ENCODE measurements at places on chromosomes 12 and 14.
A peak's percentile ranks its signal among the peaks of the same experiment; 100 is the strongest.

DNA sequence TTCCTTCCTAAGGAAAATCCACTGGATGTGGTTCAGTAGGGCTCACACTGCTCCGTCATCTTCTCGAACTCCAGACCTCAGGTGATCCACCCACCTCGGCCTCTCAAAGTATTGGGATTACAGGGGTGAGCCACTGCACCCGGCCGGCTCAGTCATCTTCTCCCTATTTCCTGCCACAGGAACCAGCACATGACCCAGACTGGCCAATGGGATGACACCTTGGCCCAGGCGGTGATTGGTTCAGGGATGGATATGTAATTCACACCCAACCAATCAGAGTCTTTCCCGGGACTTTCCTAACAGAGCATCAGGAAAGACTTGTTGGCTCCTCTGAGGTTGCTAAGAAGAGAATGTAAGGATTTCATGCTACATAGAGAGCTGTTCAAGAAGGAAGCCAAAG lies 19.2 kb upstream of the C12orf76 start:
- peak; percentile 8 for DNase-seq

DNA sequence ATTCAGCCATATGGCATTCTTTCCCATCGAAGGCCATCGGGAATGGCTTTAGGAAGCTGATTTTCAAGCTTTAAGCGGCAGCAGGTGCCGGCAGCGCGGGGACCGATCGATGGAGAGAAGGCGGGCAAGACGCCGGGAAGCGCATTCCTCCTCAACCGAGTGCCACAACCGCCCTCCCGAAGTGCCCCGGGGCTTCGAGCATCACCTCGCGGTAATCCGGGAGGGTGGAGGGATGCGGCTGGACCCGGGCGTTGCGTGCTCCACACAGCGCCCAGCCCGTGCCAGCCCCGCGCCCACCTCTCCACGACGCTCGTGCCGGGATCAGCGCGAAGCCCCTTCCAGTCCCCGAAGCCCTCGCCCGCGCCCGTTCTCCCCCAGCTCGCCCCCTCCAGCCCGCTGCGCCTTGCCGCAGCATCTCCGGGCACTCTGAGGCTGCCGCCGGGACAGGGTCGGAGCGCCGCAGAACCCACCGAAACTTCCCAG lies 3.2 kb downstream of the USP44 start:
- peak; percentile 8 for DNase-seq

DNA sequence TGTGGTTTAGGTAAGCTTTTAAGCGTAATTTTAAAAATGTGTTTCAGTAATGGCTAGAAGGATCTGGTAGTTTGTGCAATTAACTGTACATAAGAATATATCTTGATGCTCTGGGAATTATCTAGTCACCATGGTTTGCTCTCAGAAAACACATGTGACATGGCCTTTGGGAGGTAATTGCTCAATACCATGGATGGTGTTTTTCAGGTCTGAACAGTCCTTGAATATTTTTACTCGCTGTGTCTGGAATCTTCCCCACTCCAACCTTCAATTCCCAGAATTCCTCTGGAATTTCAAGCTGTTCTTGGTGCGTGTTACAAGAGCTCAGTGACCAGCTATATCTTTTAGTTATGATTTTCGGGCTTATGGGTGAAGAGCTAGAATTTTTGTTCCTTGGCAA lies 85.3 kb downstream of the DAAM1 start:
- DNase-seq, result peak; percentile 38

DNA sequence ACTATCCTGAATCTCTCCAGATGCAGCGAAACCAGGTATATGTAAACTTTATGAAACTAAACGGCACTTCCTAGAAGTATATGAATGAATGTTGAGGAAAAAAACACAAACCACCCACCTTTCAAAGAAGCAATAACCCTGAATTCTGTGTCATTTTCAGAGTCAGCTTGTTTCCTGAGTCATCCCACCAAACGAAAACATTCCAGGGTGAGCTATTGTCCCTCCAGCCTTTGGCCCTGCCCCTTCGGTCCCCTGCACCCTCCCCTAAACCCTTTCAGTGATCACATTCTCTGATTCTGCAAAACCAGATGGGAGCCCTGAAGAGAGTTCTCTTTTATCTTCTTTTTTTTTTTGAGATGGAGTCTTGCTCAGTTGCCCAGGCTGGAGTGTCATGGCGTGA lies 202.6 kb upstream of the ALG10B start:
- no peak for DNase-seq

GRCh38 chr14:66507181-66507721 lies 696 bp upstream of the GPHN start:
- DNase-seq, result no peak

GRCh38 chr12:112584266-112584722 lies 165.5 kb downstream of the PTPN11 start:
- no peak for DNase-seq

GRCh38 chr14:38279572-38279971 lies 23.7 kb upstream of the CLEC14A start:
- DNase-seq, result no peak

DNA sequence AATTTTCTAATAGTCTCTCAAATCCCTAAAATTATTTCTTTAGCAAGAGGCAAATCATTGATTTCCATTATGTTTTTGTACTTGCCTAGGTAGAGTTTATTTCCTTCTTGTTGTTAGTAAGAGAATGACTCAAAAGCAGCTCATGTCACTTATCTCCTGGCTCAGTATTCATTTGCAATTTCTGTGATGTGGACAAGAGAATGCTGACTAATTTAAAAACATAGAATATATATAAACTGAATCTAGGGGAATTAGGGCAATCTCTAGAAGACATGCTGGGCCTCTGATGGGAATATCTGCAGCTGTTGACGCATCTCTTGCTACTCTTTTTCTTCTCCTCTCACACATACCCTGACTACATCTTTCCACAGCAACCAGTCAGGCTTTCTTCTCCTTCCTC lies 130.8 kb upstream of the PRKD1 start:
- peak; percentile 54 for DNase-seq

- DNase-seq, result peak; percentile 37
Measured at GRCh38 chr14:77965919-77966435, 166.1 kb downstream of the ADCK1 start.

DNA sequence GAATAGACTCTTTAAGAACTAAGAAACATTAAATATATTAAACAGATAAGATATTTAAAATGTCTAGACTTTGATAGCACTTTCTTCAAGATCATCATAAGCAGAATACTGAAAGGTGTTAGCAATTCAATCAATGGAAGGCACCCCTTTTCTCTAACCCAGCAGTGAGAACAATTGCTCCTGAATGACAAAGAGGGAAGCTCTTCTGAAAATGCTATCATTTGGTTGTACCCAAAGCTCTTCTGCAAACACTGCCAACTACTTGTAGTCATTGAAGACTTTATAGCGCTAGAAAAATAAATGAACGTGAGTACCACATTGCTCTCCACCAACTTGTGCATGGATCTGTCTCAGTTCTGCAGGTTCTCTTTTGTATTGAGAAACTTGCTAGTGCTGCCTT lies 62.2 kb upstream of the LMO3 start:
- DNase-seq, result no peak

DNA sequence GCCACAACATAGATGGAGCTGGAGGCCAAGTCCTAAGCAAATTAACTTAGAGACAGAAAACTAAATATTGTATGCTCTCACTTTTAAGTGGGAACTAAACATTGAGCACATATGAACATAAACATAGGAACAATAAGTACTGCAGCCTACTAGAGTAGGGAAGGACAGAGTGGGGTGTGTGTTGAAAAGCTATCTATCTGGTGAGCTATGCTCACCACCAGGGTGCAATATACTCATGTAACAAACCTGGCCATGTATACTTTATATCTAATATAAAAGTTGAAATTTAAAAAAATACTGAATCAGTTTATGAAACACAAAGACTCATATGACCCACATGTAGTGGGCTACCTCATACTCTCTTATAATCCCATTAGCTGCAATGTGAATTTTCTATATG lies 1305.0 kb downstream of the LRFN5 start:
- peak; percentile 8 for DNase-seq

DNA sequence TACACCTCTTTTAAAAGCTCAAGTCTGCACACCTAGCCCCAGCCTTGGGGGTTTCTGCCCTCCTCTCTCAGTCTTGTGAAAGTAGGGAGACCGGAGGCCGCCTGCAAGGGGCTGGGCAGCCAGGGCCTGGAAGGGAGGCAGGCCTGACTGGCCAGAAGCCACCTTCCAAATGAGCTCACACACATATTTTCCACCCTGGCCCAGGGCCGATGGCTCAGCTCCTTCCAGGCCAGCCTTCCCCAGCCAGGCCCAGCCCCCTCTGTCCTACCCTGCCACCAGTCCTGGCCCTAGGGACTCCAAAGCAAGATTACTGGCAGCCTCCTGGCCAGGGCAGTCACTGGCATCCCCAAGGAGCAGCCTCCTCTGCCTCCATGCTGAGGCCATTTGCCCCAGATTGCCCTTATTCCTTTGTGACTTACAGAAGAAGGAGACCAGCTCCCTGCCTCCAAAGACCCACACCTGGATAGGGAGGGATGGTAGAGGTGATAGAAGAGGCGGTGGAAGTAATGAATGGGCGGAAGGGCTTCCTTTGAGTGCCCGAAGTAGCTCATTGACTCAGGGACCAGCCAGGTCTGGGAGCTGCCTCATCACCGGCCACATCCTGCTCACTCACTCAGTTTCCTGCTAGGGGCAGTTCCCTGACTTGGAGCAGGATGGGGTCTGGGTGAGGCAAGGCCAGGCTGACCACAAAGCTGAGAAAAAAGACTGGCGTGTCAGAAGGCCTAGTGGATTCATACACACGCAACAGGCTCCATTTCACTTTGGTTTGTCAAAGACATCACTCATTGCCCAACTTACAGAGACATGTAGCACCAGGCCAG lies 14.8 kb downstream of the MMP14 start:
- peak; percentile 99 for DNase-seq

GRCh38 chr12:50515587-50515986 lies 10.8 kb downstream of the DIP2B start:
- DNase-seq, result no peak

DNA sequence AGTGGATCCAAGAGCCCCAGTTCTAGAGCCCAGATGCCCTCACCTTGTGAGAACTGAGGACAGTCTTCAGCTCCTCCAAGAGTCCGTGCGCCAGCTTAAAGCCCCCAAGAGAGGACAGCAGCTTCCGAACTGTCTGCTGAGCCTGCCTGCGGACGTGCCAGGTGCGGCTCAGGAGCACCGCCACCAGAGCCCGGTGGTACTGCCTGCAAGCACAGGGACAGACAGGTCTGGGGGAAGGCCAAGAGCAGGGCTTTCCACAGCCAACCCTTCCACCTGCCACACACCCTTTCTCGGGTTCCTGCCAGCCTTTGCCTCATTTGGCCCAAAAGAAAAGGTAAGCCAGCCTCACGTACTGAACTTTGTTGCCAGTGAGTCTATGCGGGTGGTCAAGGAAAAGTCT lies 30.2 kb downstream of the GCN1 start:
- DNase-seq, result no peak

- DNase-seq, result no peak
Measured at GRCh38 chr12:119783787-119784186, 93.3 kb downstream of the CIT start.

DNA sequence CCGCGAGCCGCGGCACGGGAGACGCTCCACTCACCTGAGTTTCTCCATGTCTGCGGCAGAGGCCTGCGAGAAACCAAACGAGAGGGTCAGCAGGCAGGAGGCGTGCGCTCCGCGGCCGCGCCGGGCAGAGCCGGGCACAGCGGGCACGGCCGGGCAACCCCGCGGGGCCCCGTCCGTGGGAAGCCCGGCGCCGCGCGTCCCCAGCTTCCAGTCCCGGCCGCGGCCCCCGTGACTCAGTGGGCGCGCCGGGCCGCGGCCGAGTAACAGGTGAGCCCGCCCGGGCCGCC lies 19.4 kb downstream of the BEGAIN start:
- DNase-seq, result no peak

DNA sequence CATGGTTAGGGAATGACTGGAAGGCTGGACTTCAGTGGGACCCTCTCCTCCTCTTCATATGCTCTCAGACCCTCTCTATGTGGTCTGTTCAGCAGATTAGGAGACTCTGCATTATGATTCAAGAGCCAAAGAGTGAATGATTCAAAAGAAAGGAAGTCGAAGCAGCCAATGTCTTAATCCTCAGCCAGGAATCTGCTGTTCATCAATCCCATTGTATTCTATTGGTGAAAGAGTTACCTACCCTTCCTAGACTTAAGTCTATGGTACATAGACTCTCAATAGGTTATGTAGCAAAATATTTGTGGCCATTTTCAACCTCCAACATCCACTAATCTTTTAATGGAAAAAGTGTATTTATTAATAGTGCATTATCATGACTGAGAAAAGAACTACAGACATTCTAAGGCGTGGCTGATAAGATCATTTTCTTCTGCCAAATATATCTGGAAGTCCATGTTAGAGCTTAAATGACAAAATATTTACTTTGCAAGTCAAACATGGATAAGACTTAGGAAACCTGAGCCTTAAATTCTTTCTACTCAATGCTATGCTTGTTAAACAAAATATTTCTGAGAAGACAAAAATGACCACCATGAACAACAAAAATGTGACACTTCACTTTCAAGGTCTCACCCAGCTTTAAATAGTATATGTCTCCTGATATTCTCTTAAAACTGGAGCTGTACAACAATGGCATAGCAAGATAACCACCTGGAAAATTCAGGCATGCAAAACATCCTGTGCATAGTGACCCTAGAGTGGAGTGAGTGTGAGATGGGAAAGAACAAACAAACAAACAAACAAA lies 1100.6 kb downstream of the GALC start:
- DNase-seq, result no peak

- no peak for DNase-seq
Measured at GRCh38 chr12:97426492-97427116, 36.0 kb upstream of the RMST start.

DNA sequence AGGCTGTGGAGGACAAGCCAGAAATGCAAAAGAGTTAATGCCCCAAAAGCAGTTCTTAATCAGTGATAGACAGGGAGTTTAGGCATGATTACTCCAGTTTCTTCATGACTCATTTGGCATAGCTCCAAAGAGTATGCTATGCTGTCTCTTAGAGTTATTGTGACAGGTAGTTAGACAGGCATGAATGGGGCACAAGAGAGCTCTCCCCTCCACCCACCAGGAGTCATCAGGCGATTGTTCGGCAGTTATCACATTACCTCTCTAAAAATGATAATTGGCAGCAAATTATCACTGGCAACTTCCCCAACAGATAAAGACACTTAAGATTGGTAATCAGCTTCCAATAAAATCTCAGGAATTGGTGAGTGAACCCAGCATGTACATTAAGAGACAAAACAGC lies 320.1 kb downstream of the DAD1 start:
- peak; percentile 46 for DNase-seq

DNA sequence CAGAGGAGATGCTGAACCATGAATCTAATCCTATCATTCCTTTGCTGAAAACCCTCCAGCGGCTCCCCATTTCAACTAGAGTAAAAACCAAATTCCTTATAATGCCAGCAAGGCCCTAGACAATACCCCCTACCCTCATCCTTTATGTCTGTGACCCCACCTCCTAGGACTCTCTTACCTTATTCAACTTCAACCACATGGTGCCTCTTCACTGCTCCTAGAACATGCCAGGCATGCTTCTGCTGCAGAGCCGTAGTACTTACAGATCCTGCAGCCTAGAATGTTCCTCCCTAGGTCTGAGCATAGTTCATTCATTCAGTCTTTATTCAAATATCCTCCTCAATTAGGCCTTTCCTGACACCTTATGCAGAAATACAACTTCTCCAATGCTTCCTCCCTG lies 54.9 kb downstream of the DCAF5 start:
- DNase-seq, result no peak

All from fibroblast of mammary gland (primary cell).